ENCODE measurements at places on chromosomes 5 and 9.

DNA sequence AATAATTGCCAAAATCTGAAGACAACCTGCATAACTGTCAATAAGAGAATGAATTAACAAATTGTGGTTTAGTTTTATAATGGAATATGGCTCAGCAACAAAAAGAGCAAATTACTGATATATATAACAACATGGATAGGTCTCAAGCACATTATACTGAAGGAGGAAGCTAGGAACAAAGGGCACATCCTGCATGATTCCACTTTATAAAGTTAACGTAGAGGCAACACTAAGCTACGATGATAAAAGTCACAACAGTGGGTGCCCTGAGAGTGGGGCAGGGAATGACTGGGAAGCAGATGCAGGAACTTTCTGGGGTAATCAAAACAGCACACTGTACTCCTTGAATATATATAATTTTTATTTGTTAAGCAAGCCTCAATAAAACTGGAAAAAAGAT is 165.2 kb downstream of the RMI1 start:
- DNase-seq, result no peak

GRCh38 chr9:74645007-74645639 is 148.0 kb downstream of the RORB start:
- DNase-seq, result no peak

GRCh38 chr9:23674016-23674585 is 151.9 kb downstream of the ELAVL2 start:
- DNase-seq, result no peak

- no peak for DNase-seq
These were observed 181.2 kb upstream of the DMAC1 start for GRCh38 chr9:7980691-7981289.

DNA sequence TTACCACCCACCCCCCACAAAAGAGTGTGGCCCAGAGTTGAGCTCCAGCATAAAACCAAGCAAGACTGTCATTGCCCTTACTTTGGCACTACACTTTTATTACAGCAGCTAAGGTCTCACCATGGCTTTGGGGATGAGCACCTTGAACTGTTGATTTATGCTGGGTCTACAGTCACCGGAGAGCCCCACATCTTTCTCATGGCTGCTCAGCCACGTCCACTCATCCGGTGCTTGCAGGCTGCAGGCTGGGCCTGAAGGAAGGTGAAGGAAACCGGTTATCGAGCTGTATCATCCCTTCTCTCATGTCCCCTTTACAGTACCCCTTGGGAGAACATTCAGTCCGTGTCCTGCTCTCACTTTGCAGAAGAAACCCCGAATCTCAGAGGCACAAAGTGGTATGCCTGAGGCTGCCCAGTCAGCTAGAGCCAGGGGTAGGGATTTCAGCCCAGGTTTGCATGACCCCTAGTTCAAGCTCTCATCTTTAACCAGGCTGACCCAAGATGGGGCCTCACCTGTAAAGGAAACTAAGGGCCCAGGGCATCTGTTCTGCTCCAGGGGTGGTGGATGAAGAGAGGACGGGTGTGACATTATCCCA is 11.6 kb downstream of the TMOD1 start:
- DNase-seq, result no peak

DNA sequence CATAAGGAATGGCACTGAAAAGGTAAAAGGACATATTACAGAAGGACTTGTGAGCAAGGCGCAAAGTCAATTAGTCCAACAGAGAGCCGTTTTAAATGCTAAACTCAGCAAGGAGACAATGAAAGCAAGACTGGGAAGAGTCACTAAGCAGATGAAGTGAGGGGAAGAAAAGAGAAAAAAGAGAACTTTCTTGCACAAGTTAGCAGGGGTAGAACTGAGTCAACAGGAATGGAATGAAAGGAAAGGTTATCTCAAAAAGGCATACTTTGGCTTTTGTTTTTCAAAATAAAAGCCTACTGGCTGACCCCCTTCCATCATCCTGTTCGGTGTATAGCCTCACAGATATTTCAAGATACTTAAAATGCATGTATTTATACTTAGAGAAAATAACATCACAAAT is 75.0 kb downstream of the NR6A1 start:
- no peak for DNase-seq

DNA sequence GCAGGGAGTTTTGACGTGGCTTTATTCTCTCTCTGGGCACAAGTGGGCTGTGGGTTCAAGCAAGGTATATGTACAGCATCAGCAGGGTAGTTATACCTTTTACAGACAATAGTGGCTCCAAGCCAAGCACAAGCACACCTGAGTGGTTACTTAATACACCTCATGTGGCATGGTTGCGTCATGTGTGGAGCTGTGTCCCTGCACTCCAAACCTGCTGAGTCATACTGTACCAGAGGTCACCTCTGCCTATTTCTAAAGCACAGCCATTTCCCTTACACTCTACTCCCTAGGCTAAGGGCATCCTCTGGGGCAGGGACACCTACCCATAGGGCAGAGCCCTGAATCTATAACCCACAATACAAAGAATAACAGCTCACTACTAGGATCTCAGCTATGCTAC is 147.3 kb downstream of the OSTF1 start:
- DNase-seq, result no peak

DNA sequence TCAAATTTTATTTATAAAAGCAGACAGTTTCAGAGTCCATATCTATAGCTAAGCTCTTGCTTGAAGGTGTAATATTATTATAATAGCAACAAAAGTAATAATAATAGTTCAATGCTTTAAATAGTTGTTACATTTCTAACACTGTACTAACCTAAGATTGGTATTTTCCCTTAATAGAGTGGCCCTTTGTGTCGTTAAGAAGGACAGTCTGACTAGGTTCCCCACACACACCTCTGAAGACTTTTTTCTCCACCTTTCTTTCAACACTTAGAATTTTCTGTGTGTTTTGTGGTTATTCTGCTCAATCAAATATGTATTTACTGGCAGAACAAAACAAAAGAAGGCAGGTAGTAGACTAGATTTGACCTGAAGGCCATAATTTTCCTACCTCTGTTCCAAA is 223.2 kb upstream of the ACO1 start:
- no peak for DNase-seq

DNA sequence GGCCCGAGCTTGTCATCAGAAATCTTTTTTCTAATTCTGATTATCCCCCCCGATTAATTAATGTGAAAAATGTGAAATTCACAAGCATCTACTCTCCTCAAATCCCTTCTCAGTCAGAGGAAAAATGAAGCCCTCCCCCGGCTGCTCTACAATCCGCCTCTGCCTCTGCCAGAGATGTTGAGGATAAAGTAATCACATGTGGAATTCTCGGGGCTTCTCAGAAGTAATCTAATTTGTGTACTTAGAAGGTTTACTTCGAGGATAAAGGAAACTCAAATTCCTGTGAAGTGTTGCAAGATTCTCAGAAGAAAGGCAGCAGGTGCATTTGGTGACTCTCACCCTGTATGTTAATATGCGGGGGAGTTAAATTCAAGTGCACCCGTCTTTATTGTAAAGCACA is 726.1 kb upstream of the ADAMTS16 start:
- DNase-seq, result no peak

DNA sequence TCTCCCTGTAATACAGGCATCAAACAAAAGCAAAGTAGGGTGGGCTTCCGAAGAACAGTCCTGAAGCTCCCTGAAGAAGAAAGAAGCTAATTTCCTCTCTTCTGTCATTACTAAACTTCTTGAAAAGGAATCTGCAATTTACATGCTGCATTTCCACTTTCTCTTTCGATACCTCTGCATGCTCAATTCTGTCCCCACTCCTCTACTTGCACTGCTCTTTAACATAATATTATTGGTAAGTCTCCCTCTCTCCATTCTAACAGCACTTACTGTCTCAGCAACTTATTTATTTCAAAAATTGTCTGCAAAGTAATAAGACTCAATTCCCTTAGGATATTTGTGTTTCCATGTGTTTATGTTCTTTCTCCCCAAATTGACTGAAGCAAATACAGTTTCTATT is 3.9 kb upstream of the PLPP1 start:
- DNase-seq, result no peak

GRCh38 chr5:68428231-68428811 is 212.8 kb downstream of the PIK3R1 start:
- DNase-seq, result no peak

DNA sequence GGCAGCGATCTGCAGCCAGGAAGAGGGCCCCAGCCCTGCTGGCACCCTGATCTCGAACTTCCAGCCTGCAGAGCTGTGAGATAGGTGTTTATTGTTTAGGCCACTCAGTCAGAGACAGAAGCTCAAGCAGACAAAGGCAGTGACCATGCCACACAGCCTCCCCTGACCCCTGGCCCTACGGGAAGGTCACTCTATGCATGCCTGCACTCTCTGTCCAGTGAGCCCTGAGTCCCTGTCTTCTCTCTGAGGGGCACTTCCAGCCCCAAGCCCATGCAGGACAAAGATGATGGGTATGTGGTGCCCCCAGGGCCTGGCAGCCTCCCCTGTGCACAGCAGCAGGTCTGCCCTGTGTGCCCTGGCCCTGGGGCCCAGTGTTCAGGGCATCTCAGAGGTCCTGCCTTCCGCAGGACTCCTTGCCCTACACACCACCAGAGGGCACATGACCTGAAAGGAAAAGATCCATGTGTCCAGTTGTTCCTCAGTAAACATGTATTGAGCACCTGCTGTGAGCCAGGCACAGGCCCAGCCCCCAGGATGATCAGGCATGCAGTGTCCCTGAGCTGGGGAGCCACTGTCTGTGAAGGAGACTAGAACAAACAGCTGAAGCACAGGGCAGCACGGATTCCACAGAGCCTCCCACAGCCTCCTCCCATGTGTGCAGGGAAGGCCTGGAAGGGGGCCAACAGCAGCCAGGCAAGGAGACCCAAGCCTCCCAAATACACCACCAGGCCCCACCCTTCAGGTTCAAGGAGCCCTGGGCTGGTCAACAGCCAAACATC is 109.3 kb downstream of the ATPSCKMT start:
- DNase-seq, result no peak

- DNase-seq, result no peak
These were observed 84.5 kb upstream of the CTNNA1 start for GRCh38 chr5:138668451-138669380.

GRCh38 chr9:11064909-11065308 is 452.1 kb upstream of the PTPRD start:
- no peak for DNase-seq

DNA sequence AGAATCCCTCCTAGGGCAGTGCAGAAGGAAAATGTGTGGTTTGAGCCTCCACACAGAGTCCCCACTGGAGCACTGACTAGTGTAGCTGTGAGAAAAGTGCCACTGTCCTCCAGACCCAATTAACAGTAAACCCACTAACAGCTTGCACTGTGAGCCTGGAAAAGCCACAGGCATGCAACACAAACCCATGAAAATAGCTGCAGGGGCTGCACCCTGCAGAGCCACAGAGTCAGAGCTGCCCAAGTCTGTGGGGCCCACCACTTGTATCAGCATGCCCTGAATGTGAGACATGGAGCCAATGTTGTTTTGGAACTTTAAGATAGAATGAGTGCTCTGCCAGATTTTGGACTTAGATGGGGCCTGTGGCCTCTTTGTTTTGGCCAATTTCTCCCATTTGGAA is 119.8 kb upstream of the CDH9 start:
- DNase-seq, result no peak

GRCh38 chr5:115243412-115243811 is 19.3 kb downstream of the PGGT1B start:
- DNase-seq, result no peak

DNA sequence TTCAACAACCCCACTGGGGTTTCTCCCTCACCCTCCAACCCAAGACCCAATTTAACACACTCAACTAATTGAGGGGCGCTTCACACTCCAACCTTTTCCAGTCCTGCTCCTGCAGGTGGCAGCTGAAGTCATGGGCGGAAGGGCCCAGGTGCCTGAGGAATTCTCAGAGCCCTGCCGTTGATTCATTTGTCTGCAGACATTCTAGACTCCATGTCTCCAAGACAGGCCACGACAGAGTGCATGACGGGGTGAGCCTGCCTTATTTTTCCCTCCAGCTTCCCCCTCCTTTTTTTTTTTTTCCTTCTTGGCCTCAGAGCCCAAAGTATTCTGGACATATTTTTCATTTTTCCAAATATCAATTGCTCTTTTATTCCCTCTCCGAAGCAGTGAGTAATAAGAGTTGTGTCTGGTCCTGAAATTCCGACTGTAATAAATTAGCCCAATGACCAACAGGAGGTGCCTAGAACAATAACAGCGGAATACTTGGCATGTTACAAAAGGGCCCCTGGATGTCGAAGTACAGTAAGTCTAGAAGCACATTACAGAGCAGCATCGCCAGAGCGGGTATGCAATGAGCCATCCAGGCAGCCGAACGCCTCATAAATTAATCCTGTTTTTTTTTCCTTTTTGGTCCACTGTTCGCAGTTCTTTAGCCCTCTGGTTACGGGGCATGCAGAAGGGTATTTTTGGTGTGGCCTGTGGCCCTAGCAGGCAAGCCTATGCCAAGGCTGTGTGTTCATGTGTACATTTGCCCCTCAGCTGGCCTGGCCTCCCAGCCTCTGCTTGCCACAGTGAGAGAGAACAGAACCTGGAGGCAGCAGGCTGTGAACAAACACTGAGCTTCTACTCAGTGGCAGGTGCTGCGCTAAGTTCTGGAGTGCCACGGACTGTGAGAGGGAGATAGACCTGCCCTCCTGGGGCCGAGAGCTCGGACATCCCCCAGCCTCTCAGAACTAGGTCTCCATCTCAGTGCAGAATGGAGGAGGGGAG is 8.6 kb upstream of the SMIM23 start:
- no peak for DNase-seq

DNA sequence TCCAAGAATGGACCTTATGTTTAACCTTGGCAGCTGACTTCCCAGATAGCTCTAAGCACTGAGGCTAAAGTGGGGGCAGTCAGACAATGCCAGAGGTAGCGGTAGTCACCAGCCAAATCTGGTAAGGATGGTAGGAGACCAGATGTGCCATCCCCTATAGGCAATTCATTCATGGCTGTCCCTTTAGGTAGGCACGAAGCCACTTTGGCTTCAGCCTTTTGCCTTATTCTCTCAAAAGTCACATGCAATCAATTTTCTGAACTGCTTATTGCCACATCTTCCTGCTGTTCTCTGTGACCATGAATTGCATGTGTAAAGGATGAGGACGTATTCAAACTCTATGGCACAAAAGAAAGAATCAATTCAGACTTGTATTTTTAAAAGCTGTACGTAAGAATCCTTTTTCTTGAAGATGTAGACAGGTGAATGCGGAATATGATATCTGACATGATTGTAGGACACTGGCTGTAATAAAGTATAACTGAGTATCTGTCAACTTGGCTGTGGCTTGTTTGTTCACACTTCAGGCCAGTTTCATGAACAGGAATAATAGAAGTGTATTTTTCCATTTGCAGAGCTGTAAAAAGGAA is 611.7 kb downstream of the NR2F1-AS1 start:
- no peak for DNase-seq
